ENCODE measurements at places on chromosomes 2 and 18.

DNA sequence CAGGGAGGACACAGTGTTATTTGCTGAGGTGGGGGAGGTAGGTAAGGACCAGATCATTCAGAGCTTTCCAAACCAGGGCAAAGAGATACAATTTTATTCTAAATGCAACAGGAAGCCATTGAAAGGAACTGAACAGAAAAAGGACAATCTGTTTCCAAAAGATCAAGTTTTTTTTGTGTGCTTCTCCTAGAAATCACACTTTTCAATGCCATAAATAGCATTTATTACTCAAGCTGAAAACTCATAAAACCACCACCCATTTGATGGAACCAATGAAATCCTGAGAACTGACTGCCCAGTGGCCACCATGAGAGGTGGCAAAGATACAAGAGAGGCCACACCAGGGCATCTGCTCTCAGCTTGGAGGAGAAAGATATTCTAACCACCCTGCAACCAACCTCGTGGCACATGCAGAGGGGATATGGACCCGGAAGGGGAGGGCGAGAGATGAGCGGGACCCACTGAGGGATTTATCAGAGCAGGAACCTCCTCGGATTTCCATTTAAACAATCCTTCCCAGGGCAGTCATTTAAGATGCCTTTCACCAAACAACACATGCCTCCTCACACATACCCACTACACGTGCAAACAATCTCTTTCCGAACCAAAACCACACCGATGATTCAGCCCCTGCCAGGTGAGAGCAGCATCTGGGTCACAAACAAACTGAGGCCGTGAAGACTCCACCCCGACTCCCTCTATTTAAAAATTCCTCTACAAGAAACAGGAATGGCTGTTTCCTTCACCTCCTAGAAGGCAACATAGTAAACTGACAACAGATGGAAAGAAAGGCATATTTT lies 8.8 kb downstream of the CYB5A start:
- DNase-seq: no peak

GRCh38 chr2:69581774-69582581 lies 61.6 kb downstream of the AAK1 start:
- DNase-seq: peak; percentile 42

DNA sequence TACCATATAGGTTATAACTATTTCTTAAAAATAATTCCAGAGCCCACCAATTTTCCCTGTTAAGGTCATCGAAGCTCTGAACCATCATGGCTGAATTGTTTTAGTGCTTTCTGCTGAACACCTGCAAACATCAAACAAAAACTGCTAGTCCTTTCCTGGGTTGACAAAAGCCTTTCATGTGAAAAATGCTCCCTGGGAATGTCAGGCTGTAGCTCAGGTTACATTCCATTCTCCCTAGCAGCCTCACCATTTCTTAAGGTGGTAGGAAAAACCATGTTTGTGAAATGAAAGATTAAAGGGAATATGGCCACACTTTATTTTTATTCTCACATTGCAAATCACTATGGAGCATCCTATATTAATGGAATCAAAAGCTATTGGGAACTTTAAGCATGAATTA lies 5.7 kb downstream of the TCF4 start:
- no peak for DNase-seq

GRCh38 chr2:241912021-241912555 lies 42.6 kb downstream of the RTP5 start:
- DNase-seq: no peak

DNA sequence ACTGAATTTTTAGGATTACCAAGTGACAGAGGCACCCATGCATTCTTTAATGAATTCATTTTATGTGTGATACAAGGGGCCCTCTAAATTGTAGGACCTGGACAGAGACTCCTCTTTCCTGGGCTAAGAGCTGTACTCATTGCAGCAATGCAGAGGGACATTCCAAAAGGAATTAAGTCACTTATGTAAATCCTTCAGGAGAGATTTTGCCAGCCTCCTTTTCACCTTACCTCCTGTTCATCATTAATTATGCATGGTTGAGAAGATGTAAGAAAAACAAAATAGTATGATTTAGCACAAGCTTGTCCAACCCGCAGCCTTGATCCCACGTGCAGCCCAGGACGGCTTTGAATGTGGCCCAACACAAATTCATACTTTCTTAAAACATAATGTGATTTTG lies 84.5 kb upstream of the TANK start:
- DNase-seq: no peak

GRCh38 chr2:27800856-27801255 lies 29.3 kb downstream of the MRPL33 start:
- no peak for DNase-seq

- no peak for DNase-seq
Measured at GRCh38 chr2:96171831-96172230, 26.6 kb upstream of the DUSP2 start.

- no peak for DNase-seq
Measured at GRCh38 chr2:29106980-29107388, 8.2 kb upstream of the CLIP4 start.

DNA sequence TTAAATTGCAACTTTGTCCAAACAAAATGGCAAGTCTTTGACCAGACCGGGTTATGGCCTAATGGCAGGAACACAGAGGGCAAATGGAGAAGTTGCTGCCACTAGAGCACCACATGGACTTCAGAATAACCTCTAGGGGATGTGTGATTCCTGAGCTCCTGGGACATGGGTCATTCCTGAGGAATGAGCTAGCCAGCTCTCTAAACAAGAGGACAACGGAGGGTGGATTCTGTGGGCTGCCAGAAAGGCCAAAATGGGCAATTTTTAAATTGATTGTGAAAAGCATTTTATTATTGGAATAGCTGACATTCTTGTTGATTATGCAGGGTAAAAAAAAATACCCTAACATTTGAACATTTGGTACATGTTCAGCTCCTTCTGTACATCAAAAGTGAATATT lies 109.8 kb upstream of the FZD5 start:
- no peak for DNase-seq

- no peak for DNase-seq
Measured at GRCh38 chr2:102025016-102025501, 33.3 kb downstream of the IL1R2 start.

GRCh38 chr2:169790581-169790980 lies 8.1 kb upstream of the SSB start:
- no peak for DNase-seq

DNA sequence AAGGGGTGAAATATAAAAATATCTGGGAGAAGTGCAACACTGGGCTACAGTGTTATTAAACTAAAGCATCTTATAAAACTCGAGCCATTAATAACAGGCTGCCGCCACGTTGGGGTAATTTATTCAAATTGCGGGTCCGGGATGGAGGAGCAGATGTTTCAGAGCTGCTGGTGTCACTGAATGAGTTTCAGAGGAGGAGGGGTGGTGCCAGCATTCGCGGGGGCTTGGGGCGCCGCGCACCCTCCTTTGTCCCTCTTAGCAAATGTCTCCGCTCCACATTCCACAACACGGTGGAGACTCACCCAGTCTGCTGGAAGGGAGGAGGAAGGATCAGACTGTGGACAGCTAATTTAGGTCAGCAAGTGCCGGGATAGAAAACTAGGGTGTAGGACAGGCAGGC lies 260.5 kb downstream of the CELF4 start:
- DNase-seq: no peak

DNA sequence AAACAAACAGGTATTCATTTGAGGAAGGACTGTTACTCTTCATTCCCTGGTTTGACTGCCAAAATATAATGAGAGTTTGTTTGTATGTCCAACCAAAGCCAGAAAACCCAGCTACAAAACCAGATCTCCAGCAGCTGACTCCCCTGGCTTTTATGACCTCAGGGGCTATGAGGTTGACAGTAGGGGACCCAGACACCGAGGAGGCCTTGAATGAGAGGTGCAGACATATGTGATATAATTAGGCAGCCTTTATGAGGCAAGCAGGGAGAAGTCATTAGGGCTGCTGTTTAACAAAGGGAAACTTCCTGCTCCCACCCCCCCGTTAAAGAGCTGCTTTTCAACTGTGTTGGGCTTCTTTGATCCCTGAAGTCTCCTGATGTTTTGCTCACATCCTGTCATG lies 236.7 kb downstream of the SLC4A3 start:
- DNase-seq: no peak

DNA sequence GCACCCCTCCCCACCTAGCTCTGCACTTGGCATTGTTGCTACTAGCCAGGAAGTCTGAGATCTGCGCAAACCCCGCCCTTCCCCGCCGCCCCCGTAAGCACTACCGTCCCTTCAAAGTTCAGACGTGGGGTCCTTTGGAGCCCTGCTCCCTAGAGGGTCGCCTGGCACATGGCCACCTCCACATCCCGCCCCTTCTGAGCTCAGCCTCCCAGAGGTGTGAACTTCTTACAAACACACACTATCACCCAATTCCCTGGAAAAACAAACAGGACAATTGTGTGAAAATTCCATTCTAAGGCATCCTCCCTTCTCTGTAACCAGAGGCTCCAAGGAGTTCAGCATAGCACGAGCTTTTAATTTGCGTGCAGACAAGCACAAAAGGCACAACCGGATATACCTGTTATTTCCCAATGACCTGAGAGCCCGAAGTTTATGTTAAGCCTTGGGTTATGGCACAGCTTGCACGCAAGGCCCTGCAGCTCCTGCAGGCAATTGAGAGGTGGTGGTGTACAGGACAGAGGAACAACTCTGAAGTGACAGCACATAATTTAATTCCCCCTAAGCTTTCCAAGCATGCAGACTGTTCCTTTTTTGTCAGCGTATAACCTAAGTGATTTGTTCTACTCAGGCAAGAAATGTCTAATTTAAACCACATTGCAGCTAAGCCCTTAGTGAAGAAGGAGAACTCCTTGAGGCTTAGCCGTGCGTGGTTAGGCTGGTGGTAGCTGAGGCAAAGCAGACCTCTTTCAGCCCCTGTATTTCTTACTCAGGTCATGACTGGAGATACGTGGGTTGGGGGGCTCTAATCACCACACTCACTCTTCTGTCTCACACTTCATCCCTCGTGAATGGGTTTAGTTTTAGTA lies 20.3 kb upstream of the CYP1B1 start:
- no peak for DNase-seq

DNA sequence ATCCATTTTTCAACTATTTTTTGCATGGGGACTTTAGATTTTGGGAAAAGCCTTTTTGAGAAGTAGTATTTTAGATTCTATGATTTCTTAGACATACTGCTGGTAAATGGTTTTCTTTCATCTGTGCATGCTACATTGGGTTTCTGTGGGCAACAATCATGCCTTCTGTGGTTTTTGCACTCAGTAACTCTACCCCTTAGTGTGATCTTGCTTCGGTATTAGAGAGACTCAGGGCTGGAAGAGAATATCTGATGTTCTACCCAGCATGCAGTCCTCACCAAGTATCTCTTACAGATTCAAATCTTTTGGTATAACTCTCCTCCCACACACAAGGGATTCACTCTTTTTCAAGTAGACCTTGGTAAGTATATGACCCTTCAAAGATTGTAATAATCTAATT lies 183.0 kb downstream of the PMAIP1 start:
- DNase-seq: peak; percentile 63

DNA sequence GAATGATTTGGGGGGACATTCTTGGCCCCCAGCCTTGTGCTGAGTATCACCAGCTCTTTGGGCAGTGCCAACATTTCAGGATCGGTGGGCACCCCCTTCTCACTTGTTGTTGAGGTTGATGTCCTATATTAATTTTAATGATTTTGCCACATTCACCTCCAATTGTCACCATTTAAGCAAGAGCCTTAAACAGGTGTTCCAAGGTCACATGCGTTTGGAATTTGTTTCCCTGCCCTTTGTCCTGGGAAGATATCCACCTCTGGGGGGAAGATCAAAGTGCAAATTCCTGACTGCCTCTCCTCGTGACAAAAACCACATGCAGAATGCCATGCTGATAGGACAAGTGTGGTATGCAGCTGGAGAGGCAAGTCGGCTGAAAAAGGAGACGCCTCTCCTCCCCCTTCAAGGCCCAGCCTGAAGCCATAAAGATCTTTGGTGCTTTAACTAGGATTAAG lies 72.5 kb upstream of the ID2 start:
- DNase-seq: no peak

DNA sequence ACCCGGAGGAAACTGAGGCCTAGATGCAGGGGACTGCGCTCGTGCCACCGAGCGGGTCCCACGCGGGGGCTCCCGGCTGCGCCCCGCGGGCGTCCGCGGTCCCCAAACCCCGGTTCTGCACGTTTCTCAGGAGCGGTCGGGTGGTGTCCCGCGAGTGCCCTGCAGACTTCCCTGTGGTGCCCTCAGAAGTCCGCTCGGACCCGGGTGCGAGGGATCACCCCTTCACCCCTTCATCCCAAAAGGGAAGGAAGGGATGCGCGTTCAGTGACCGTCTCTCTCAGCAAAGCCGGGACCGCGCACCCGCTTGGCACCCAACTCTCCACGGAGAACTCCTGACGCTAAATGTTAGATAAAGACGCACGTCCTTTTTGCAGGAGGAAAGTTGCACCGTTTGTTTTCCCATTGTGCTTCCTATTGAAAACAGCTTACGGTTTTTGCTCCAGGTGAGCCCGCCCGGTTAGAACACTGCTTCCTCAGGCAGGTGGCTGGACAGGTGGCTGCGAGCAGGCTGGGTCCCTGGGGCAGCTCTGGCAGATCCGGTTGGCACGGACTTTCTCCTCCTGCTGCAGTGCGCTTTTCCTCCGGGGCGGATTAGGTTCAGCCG lies 779 bp downstream of the DGKD start:
- DNase-seq: peak; percentile 20

- no peak for DNase-seq
Measured at GRCh38 chr2:127407661-127408003, 10.6 kb upstream of the PROC start.

- DNase-seq: peak; percentile 47
Measured at GRCh38 chr2:128687565-128687964, 368.9 kb upstream of the HS6ST1 start.

GRCh38 chr2:18829251-18829902 lies 240.0 kb upstream of the NT5C1B start:
- DNase-seq: no peak

- no peak for DNase-seq
Measured at GRCh38 chr2:11571170-11571569, 37.3 kb downstream of the GREB1 start.

DNA sequence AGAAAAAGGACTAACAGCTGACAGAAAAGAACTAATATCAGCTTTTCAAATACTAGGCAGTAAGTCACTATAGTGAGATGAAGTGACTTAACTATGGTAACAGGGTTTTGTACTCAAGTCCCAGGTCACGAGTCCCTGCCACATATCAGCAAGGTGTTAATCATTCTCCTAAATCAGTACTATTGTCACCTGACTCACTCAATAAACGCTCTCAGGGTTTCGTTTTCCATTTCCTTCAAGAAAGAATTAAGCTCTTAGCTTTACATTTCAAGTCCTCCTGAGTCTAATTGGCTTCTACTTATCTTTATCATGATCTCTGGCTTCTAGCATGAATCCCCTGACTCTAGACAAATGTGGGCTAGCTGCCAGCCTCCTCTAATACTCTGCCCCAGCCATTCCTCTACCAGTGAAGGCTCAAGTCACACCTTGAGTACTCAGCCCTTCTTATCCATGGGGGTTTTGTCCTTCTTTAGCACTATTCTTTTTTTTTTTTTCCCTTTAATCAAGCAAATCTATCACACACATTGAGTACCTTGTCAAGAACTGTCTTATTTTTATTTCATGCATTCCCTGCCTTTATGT lies 20.0 kb downstream of the BUB1 start:
- DNase-seq: no peak

DNA sequence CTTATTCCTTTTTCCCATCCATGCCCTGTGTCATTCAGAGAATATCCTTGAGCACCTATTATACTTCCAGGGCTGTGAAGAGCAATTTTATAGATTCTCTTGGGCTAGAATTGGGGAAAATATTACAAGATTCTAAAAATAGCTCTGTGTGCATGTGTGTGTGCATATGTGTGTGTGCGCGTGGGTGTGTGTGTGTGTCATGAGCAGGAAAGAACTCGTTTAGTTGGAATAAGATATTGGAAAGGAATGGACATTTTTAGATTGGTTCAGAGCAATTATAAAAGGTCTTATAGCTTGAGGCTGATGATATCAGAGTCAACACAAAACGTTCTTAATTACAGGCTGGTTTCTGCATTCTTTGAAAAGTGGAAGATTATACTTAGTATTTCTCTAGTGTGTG lies 212.1 kb upstream of the COPS8 start:
- DNase-seq: no peak
